ENCODE measurements at places on chromosomes 5 and 9.

DNA sequence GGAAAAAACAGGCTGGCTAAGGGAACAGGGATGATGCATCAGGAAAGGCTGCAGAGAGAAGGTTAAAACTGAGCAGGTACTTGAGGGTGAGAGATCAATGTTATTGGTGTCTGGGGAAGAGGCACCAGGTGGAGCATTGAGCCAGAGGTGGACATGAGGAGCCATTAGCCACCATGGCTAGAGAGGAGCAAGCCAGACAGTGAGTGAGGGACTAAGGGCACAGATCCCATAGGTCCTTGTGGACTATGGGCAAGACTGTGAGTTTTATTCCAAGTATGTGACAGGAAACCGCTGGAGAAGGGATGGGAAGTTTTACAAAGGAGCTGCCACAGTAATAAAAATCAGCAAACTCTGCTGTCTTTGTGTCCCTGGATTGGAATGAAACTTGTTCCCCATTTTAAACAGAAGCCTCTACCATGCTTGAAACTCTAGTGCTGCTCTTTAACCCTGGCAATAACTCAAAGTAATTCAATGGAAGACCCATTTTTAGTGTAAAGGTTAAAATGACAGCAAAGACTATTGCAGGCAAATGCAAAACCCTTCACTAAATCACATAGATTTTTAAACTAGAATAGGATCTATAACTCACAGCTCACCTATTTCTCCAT is 349.8 kb downstream of the ENC1 start:
- no peak for DNase-seq

GRCh38 chr9:89375191-89375760 is 57.0 kb downstream of the SECISBP2 start:
- DNase-seq, result no peak

DNA sequence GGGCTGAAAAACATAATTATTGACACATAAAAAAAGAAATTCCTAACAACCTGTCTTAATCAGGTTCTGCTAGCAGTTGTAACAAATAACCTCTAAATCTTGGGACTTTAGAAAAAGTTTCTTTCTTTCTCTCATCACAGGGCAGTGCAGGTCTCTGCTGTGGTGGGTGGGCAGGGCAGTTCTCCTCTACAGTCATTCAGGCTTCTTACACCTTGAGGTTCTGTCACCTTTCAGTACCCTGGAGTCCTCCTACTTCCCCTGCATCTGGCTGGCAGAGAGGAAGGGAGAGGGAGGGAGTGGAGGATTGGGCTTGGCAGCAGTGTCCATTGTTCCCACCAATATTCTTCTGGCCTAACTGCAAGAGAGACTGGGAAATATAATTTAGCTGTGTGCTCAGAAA is 112.2 kb upstream of the ANKRD55 start:
- no peak for DNase-seq

GRCh38 chr5:16229357-16229940 is 49.9 kb upstream of the MARCHF11 start:
- DNase-seq, result no peak

DNA sequence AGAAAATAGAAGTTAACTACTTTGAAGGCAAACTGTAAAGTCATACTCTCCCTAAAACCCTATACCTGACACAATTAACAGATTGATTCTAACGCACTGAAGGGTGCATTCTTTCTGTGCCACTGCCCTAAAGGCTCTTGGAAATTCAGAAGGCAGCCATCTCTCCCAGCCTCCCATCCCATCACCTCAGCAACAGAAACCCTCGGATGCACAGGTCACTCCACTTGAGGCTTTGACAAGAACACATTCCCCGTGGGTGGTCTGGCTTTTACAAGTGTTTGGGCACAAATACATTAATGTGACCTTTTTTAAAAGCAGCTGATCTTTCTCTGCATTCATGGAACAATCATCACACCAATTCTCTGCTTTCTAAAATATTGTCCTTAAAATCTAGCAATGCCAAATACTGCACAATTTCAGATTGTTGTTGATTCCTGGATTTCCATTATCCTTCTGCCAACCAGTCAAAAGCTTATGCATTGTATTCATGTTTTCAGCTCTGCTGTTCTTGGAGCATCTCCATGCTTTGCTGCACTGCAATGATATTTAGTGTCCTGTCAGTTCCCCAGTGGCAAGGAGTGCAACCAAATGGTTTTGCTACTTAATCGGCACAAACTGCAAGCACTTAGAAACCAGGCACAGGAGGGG is 175.6 kb downstream of the TMEM161B start:
- no peak for DNase-seq

GRCh38 chr5:110973510-110973909 is 98.0 kb upstream of the TSLP start:
- DNase-seq, result no peak

Data from NCI-H1694 (cell line).